ENCODE measurements at places on chromosomes 5 and 9.

GRCh38 chr9:90987566-90987965, 185.9 kb downstream of the SYK start:
- DNase-seq, result no peak

DNA sequence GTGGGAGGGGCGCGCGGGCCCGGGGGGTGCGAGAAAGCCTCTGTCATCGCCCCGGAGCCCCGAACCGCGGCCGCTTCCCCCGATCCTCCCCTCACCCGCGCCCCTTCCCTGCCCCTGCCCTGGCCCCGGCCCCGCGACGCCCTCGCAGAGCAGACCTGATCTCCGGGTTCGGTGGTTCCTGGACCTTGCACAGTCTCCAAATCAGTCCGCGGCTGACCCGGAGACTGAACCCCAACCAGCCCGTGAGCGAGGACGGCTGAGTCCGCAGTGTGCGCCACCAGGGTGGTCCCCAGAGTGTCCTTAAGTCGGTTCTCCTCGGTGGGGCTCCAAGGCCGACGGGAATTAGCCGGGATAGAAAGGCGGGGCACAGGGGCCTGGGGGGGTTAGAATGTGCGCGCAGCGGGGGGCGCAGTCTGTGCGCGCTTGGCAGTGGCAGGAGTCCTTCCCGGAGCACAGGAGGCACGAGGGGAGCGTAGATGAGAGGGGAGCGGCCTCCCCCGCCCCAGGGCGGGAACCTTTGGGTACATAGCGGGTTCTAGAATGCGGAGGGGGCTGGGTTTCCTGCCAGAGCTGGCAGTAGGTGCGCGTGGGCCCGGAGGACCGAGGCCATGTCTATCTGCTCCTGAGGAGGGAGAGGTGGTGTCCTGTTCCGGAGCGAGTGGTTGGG, 779 bp downstream of the PKN3 start:
- DNase-seq, result peak; percentile 68

DNA sequence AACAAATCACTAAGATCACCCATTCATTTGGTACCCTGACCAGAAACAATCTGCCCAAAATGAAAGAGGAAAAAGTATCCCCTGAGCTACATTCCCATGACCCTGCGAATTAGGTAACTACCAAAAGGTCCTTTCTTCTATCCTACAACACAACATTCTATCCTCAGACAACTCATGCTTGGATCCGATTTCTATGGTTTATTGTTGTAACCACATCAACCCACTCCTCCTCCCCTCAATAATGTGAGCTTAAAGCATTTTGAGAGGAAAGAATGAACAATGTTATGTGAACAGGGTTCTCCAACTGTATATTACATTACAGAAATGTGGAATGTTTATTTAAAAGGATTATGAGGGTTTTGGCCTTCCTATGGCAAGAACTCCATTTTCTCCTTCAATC, 4.0 kb downstream of the SLC35D2 start:
- DNase-seq, result no peak

DNA sequence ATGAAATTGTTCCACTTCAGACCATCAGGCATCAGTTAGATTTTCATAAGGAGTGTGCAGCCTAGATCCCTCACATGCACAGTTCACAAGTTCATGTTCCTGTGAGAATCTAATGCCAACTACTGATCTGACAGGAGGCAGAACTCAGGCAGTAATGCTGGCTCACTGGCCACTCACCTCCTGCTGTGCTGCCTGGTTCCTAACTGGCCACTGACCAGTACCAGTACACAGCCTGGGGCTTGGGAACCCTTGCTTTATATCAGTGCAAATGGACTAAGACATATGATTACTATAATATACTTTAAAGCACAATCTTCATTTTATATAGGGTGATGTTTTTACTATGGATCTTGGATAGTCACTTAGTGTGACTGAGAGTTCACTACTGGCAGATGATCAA, 259.2 kb downstream of the SLCO4C1 start:
- no peak for DNase-seq

- no peak for DNase-seq
Measured at GRCh38 chr5:160743027-160743426, 109.0 kb downstream of the ATP10B start.

- DNase-seq, result peak; percentile 53
Measured at GRCh38 chr5:107813559-107813958, 142.8 kb upstream of the EFNA5 start.

- no peak for DNase-seq
Measured at GRCh38 chr5:123647066-123647465, 135.1 kb downstream of the CSNK1G3 start.

GRCh38 chr9:132239999-132240840, 78.4 kb downstream of the NTNG2 start:
- no peak for DNase-seq

DNA sequence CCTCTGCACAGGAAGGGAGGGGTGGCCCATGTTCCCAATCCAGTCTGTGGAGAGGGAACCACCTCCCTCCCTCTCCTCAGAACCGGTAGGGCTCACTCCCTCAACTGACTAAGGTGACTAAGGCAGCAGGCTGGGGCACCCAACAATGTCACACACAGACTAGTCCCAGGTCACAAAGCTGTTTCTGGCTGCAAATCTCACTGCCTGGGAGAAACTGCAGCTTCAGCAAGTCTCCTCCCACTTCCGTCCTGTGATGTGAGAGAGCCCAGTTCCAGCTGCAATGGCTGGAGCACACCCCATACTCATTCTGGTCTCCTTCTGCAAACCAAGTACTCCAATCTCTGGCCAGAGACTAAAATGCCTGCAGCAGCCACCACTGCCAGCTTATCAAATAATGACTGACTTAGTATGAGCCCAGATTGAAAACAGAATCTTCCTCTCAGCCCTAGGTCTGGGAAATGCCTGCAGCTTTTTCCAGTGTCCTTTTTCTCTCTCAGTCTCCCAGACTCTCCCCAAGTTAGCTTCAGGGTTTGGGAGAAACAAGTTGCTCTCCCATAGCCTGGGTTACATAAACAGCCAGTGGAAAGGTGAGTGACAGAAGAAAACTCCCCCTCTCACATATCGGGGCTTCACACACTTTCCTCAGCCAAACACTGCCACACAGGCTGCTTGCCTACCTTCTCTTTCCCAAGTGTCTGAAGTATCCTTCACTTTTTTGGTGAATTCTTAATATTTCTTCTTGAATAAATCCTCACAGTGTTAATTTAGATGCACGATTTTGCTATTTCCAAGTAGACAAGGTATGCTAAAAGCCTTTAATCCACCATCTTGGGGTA, 247.4 kb upstream of the RASA1 start:
- peak; percentile 57 for DNase-seq

DNA sequence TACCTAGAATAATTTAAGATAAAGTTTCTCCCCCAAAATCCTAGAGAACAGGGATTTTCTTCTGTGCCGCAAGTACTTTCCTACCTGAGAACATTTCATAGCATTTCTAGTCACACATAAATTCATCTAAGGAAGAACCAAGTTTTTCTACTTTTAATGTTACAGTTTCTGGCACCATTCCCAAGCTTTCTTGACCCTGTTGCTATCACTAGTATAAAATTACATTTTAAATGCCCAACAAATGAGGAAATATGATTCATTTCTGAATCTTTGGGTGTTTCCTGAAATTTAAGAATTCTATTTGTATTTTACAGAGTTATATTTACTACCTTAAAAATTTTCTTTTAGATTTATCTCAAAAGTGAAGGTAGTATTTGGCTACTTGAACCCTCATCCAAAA, 137.8 kb downstream of the LPAR1 start:
- DNase-seq, result no peak

DNA sequence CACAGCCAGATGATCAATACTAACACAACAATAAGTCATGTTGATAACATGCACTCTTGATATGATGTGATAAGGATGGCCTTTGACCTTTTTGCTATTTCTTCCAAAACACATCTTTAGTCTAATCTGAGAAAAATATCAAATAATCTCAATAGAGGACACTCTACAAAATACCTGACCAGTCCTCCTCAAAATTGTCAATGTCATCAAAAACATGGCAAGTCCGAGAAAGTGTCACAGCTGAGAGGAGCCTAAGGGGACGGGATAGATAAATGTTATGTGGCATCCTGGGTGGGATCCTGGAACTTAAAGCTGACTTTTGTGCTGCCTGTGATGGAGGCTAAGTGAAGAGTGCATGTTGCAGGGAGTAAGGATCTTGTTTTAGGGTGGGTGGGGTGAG, 699.6 kb upstream of the ADAMTS16 start:
- DNase-seq, result no peak

DNA sequence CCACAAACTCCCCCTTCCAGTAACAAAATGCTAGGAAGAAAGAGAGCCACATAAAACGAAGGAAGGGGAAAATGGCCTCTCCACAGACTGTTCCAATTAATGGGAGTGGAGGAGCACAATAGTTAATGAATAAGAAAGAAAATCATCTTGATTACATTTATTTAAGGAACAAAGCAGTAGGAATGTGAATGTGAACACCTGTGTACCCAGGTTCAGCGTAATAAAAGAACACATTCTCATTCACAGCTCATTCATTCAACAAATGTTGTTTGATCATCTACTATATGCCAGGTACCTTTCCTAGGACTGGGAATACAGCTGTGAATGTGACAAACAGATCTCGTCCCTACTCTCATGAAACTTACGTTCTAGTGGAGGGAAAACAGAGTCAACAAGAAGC, 35.7 kb downstream of the SIL1 start:
- DNase-seq, result no peak

GRCh38 chr5:116605310-116606070, 30.9 kb upstream of the SEMA6A start:
- no peak for DNase-seq

GRCh38 chr9:95023217-95024003, 294.1 kb downstream of the FANCC start:
- no peak for DNase-seq

DNA sequence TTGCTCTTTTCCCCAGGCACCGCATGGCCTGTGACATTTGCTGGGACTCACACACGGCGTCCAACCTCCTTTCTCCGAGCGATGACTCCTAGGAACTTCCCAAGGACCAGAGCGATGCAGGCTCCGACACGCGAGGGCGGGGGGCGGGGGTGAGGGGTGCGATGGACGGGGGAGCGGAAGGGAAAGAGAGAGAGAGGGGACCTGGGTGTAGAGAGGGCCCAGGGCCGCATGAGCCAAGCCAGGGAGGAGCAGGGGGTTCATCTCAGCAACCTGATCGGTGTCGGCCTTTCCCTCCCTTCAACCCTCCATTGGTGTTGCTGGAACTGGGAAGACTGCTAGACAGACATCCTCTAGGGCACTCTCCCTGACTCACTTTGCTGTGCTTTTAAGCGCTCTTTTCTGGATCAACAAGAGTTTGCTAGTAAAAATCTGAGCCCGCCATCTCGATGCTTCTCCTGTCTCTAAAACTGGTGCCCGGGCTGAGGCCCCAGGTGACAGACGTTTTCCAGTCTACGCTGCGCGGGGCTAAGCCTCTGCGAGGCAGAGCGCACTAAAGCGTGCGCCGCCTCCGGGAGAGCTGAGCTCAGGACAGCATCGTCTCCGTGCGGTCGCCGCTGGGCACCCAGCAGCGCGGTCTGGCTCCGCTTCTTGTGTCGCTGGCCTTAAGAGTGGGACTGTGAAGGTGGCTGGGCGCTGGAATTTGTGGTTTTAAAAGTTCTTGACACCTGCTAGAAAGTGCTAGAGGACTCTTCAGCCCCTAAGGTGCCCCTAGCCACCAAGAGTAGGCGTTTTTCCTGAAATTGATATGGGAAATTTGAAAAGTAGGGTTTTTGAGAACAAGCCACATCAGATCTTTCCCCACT, 1.0 kb upstream of the TSLP start:
- peak; percentile 39 for DNase-seq
